ENCODE measurements at places on chromosomes 12 and 14.
A peak's percentile ranks its signal among the peaks of the same experiment; 100 is the strongest.

- DNase-seq = no peak
These were observed 63.3 kb downstream of the GTF2A1 start for GRCh38 chr14:81157431-81157830.

- no peak for DNase-seq
These were observed 60.0 kb downstream of the NCOR2 start for GRCh38 chr12:124507188-124508109.

- no peak for DNase-seq
These were observed 201.8 kb upstream of the CCDC196 start for GRCh38 chr14:66284346-66284745.

DNA sequence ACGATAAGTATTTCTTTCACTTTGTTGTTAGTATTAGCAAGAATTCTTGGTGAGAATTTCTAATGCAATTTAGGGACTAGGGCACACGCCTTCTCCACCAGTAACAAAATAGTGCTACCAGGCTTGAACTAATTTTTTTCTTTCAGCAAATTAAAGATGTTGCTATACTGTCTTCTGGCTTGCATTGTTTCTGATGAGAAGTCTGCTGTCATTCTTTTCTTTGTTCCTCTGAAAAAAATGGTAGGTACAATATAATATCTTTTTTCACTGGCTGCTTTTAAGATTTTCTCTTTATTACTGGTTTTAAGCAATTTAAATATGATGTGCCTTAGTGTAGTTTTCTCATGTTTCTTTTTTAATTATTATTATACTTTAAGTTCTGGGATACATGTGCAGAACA lies 171.2 kb downstream of the PCNX1 start:
- no peak for DNase-seq

DNA sequence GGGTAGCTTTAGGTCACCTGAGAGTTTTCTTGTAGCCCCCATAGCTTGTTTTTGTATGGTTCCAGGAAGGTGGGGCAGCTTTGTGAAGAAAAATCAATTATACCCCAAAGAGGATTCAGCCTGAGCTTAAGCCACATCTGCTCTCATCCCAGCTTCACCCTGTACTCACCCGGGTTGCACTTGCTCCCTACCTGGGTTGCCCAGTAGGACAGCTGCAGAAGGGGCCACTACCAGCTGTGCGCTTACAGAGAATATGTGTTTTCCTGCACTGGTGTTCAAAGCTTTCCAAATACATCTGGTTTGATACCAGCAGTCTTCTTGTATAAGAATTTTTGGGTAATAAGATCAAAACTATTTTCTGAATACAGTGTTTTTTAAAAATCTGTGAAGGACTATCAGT lies 3.0 kb upstream of the SLC38A1 start:
- DNase-seq = no peak

GRCh38 chr14:49479432-49479831 lies 106.7 kb downstream of the RPS29 start:
- no peak for DNase-seq

DNA sequence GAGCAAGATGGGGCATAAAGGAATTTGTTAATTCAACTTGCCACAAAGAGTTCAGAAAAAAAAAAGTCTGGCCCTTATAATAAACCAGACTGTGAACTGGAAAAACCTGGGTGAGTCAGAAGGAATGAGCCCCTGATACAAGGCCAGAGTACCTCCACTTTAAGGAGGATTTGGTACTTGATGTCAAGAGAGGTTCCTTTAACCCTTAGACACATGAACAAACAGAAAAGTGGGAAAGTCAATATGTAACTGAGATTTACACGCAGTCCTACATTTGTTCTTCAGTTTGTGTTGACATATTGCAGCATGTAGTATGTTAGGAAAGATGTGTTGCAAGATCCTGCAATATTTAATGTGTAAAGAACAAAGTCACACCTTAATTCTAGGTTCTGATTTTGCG lies 14.2 kb upstream of the SLC38A4 start:
- DNase-seq = no peak

DNA sequence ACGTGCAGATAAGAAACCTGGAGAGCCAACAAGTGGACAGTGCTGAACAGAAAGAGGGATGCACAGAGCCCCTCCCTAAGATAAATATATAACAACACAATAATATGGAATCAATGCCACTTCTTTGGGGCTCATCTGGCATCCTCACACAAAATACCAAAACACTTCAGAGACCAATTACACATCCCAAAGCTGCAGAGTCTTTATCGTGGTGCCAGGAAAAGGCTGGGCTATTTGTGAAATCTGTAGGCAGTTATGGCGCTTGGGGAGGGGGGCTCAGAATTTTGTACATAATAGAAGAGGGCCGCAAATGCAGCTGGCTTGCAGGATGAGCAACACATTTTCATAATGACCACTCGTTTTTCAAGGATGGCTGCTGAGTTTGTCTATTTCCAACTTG lies 160.4 kb upstream of the NOS1 start:
- DNase-seq = no peak

DNA sequence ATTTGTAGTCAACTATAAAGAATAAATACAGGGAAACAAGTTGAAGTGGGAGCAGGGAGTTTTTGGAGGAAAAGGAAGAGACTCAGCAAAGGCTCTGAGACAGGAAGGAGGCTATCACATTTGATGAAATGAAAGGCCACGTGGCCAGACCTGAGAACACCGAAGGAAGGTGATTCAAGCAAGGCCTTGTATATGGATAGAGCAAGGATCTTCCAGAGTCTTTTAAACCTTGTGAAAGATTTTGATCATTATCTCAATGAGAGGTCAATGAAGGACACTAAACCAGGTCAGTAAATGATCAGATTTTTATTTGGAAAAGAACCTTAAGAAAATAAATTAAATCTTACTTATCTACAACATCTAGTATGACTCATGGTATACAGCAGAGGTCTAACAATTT lies 523.5 kb downstream of the SLC16A7 start:
- DNase-seq = no peak

- no peak for DNase-seq
These were observed 124.4 kb downstream of the KIF26A start for GRCh38 chr14:104262515-104263514.

- DNase-seq = no peak
These were observed 50.2 kb downstream of the SLC8B1 start for GRCh38 chr12:113284751-113285150.

DNA sequence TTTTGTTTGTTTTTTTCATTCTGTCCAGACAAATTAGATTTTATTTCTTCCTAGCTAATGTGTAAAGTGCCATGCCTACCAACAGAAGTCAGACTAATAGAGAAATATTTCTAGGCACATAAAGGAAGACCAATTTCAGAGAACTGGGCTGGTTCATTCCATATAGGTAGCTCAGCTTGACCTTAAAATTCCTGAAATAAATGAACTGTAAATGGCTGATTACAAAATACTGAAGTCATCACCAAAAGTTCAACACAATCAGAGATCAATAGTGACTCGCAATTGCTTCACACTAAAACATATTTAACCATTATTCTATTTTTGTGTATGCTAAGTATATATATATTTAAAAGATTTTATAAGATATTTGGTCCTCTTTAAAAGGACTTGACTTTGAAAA lies 34.2 kb downstream of the PTPRB start:
- no peak for DNase-seq

GRCh38 chr12:56119361-56119796 lies 1.3 kb downstream of the ZC3H10 start:
- no peak for DNase-seq

- DNase-seq = no peak
These were observed 18.2 kb downstream of the ANKRD9 start for GRCh38 chr14:102491366-102491765.

DNA sequence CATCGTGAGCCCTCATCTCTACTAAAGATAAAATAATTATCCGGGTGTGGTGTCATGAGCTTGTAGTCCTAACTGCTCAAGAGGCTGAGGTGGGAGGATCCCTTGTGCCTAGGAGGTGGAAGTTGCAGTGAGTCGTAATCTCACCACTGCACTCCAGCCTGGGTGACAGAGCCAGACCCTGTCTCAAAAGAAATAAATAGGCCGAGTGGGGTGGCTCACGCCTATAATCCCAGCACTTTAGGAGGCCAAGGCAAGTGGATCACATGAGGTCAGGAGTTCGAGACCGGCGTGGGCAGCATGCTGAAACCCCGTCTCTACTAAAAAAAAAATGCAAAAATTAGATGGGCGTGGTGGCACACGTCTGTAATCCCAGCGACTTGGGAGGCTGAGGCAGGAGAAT lies 70.9 kb downstream of the RESF1 start:
- DNase-seq = no peak

GRCh38 chr12:126747530-126748149 lies 1519.3 kb upstream of the TMEM132C start:
- DNase-seq = peak; percentile 24

- no peak for DNase-seq
These were observed 13.2 kb downstream of the RTN1 start for GRCh38 chr14:59857328-59857727.

GRCh38 chr12:14186193-14186502 lies 179.3 kb upstream of the ATF7IP start:
- DNase-seq = no peak

DNA sequence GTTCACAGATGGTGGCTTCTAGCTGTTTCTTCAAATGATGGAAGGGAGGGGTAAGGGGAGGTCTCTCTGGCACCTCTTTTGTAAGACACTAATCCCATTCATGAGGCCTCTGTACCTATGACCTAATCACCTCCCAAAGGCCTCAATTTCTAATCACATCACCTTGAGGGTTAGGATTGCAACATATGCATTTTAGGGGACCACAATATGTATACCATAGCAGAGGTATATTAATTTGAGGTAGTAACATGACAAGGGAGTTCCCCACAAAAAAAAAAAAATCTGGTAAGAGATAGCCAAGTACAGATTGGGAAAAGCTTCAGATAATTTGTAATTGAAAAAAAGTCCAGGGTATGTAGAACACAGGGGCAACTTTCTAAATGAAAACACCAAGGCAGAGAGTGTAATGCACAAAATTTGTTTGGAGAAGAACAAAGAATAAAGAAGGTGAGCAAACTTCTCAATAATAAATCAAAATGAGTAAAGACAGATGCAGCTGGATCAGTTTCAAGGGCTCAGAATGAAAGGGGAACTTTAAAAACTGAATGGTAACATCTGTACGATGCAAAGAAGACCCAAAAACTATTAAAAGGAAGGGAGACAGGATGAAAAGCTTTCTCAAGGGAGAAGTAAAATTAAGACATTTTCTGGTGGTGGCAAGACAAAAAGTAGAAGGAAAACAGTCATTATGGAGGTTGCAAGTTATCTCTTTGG lies 125.5 kb upstream of the DCN start:
- DNase-seq = no peak

DNA sequence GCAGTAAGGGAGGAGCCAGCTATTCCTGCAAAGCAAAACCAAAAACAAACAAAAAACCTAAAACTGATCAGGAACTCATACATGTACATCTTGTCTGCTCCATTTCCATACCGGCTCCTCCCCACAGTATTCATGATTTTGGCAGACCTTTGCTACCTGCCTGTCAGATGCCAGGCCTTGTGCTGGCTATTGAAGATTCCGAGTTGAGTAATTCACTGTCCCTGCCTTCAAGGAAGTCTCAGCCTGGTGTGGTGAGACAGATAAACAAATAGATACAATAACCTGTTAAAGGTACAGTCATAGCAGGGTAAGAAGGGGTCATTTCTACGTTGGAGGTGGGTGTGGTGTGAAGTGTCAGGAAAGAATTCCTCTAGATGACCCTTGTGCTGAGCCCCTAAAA lies 42.7 kb downstream of the SUSD6 start:
- no peak for DNase-seq

DNA sequence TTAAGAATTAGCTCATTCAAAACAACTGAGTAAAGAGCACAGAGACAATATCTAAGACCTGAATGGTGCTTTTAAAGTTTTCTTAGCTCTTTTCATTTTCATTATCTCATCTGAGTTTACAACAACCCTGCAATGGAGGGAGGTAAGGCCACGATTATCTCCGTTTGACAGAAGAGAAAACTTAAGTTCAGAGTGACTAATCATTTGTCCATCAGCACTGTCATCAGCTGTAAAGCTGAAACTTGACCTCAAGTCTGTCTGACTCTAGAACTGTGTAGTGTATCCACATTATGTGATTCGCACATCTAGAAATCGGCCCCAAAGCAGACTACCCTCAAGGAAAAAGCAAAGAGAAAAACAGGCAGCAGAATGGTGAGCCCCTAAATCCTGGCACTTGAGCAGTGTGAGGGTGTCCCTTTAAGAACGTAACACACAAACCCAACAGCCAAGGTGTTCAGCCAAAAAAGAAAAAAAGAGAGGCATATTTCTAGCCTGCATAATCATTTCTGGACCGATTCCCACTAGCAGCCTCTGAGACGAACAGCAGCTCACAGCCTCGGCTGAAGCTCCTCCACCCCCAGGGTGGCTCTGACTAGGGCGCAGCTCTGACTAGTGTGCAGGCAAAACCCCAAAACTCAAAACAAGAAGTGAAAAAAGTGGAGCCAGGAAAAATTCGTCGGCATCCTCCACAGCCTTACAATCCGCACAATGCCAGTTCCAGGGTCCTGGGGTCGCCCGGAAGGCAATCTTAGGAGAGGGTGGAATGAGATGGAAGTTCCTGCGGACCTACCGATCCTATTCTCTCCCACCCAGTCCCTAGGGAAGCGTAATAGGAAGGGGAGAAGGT lies 1.6 kb downstream of the STXBP6 start:
- DNase-seq = no peak

GRCh38 chr12:18908191-18908590 lies 170.3 kb downstream of the CAPZA3 start:
- no peak for DNase-seq

DNA sequence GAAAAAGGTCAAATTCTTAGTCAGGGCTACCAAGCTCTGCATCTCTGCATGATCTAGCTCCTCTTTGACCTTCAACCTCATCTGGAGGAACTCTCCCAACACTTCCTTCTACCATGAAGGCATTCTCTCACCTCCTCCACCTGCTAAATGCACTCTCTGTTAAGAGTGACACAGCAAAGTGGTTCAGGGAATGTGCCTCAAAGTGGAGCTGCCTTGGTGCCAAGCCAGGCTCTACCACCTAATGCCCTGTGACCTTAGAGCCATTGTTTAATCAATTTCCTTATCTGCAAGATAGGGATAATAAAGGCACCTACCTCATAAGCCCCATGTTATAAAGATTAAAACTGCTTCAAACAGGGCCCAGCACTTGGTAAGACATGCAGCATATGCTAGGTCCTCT lies 236.7 kb downstream of the ANO2 start:
- DNase-seq = no peak

Measured in stimulated activated CD4-positive, alpha-beta T cell treated with anti-CD3 and anti-CD28 coated beads, TNF-alpha, amount 100 ng/mL, for 48 hours (primary cell).